ENCODE measurements at places on chromosomes 1 and 21.

GRCh38 chr1:207868251-207868773 is 42.6 kb downstream of the CD34 start:
- no peak for DNase-seq

DNA sequence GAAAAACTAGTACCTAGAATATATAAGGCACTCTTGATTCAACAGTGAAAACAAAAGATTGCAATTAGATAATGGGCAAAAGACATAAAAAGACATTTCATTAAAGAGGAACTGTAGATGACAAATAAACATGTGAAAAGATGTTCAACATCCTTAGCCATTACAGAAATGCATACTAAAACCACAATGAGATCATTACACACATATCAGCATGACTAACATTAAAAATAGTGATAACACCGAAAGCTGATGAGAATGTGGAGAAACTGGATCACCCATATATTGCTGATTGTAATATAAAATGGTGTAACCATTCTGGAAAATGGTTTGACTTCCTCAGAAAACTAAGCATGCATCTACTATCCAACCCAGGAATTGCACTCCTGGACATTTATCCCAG is 340.3 kb downstream of the SEC16B start:
- no peak for DNase-seq

- DNase-seq: no peak
Measured at GRCh38 chr1:8345621-8346415, 27.9 kb downstream of the SLC45A1 start.

- DNase-seq: no peak
Measured at GRCh38 chr1:21064057-21064456, 112.6 kb downstream of the EIF4G3 start.

DNA sequence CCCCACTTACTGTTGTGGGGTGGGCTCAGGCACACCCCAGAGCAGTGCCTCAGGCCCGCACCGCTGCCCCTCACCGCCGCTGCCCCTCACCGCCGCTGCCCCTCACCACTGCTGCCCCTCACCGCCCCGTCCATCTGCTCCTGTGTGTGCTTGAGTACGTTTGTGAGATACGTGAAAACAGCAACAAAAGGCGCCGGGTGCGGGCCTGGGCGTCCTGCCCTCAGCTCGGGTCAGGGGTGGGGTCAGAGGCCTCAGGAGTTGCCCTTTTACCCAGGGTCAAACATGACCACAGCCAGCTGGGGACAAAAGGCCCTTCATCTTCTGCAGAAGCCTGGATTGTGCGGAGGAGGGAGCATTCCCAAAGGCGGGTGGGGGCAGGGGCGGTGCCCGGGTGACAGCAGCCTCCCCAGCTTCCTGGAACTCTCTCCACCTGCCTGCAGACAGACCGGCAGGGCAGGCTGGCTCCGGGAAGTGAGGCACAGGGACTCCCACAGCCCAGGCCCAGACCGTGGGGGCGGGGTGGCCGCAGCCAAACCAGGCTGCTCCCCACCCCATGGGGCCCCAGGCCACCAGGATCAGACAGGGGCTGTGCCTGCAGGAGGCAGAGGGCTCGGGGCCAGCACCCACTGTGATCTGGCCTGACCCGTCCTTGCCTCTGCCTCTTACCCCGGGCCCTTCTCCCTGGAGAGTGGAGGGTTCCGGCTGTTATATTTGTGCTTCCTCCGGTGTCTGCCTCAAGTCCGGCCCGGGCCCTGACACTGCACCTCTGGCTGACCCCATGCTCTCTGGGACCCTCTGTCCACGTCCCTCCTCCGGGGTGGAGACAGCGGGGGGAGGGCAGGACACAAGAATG is 2.3 kb upstream of the VWA1 start:
- DNase-seq: no peak
